Posterior vena cava (tissue), 2 donors: ENCODE measurements at places on chromosomes 4 and X. TPM values are rescaled to one million over a fixed set of nuclear protein-coding genes. Genes with fewer than 3 reads are reported as not detected.

Gene CT45A1
- total RNA-seq: not detected

Gene USP17L19
- not detected for total RNA-seq

Gene BBS7
- 21.8 TPM for total RNA-seq

Gene SLC16A2
- total RNA-seq: 11.9 TPM

Gene TKTL2
- total RNA-seq: not detected

Gene CENPVL2
- not detected for total RNA-seq

Gene TLR2
- total RNA-seq: 38.5 TPM

Gene LDB2
- 52.3 TPM for total RNA-seq

GRCh38 chr4:152999346-153000075, 63.4 kb downstream of the FHDC1 start:
- no peak for DNase-seq

DNA sequence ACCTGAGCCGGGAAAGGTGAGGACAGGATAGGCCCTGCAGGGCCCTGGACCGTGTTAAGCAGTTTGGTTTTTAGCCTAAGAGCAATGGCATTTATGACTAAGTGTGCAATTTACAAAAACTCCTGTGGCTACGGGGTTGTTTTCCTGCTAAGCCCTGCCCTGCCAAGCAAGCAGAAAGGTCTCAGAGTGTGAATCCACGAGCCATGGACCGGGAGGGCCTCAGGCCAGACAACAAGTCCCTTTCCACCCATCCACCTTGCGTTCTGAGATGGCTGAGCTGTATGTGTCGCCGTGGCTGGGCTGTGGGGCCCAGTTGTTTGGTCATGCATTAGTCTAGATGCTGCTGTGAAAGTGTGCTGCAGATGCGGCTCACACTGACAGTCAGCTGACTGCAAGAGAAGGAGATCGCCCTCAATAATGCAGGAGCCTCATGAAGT, 33.9 kb upstream of the AFAP1 start:
- DNase-seq: no peak

DNA sequence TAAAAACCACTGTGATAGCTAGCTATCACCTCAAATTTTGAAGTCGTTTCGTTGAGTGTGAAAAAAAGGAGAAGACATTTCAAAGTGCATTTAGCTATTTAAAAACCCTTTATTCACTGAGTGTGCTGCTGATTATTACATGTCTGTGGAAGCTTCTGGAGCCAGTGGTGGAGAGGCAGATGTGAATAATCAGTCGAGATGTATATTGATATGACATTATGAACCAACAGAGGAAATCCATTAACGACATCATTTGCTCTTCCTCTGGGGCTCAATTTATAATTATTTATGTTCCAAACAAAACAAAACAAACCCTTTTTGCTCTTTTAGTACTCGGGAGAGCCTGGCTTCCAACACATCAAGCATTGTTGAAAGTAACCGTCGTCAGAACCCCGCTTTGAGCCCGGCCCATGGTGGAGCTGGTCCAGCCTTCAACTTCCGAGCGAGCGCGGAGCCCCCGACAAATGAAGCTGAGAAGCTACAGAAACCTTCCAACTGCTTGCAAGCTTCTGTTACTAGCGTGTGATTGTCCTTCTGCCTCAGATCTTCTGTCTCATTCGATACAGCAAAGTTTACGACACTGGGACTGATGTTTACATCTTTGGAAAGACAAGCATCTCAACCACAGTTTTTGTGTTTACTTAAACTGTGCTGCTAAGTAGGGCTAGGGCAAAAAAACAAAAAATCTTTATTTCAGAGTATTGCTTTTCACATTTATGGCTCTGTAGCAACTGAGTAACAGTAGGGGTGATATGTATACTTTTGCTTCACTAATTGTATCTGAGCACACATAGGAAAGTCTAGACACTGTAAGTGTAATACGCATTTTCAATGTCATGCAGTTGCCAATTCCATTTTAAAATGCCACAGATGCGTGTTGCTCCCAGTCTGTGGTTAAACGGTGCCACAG, 111.9 kb downstream of the STOX2 start:
- no peak for DNase-seq

DNA sequence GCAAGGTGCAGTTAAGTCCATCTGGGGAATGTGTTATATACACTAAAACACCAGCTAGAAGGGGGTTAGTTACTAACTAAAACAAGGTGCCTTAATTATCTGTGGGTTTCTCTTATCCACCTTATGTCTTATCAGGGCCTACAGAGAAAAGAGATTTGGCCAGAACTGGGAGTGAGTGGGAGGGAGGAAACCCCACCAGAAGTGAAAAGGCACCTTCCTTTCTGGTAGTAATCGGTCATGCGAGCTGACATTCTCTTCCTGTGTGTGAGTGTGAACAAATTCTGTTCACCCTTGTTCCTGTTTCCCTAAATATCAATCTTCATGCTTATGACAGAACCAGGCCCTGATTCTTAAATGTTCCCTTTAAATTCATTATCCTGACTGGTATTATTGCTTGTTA, 43.5 kb downstream of the SRPX2 start:
- no peak for DNase-seq

GRCh38 chrX:44507292-44507691, 35.4 kb downstream of the FUNDC1 start:
- no peak for DNase-seq

GRCh38 chrX:20995829-20996228, 378.4 kb upstream of the CNKSR2 start:
- DNase-seq: no peak

DNA sequence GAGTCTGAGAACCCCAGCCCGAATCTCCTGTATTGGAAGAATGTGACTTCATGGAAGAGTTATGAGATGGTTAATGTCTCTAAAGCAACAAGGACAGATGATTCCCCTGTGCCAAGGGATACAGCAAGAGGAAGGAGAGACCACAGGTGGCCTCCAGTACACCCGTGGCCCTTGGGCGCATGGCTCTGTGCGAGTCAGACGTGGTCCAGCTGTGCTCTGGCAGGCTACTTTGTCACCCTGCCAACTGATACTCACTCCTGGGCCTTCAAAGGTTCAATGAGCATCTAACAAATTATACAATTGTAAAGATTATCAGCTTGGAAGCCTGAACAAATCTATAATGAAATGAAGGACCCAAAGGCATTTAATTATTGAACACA, 71.7 kb downstream of the NYX start:
- no peak for DNase-seq

- DNase-seq: no peak
Measured at GRCh38 chr4:102641793-102642192, 119.0 kb downstream of the MANBA start.

- DNase-seq: no peak
Measured at GRCh38 chr4:176276710-176277109, 7.7 kb upstream of the ASB5 start.

DNA sequence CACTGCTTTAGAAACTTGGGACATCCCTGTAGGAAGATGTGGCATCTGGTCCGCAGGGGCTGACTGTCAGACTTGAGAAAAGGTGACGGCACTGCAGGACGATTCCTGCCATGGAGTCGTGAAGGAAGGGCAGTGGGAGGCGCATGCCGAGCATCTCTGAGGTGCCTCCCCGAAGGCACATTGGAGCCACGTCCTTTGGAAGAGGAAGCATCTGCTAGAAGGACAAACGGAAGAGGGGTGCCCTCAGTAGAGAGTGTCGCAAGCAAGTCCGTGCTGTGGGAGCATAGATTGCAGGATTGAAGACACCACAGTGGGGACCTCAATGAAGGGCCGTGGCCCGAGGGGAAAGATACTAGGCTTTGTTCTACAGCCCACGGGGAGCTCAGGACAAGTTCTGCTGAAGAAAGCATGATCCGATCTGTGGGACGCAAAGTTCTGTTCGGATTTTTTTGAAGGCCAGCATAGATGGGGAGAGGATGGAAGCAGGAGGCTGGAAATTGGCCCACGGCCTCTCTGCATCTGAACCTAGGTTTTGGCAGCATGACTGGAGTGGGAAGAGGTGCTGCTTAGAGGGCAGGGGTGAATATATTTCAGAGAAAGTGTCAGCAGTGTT, 24.2 kb upstream of the HELT start:
- DNase-seq: no peak

DNA sequence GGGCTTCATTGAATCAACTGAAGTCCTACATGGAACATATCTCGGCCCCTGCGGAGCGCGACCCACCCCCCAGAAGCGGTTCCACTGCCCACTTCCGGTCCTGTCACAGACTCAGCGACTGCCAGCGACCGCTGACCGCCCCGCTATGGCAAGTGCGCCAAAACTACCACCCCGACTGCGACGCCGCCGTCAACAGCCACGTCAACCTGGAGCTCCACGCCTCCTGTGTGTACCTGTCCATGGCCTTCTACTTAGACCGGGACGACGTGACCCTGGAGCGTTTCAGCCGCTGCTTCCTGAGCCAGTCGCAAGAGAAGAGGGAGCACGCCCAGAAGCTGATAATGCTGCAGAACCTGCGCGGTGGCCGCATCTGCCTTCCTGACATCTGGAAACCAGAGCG, 14.8 kb upstream of the FAM47A start:
- peak; percentile 72 for DNase-seq

- no peak for DNase-seq
Measured at GRCh38 chr4:186189656-186190055, 1.7 kb upstream of the CYP4V2 start.

- DNase-seq: no peak
Measured at GRCh38 chr4:53515076-53515475, 76.2 kb downstream of the LNX1 start.

- DNase-seq: no peak
Measured at GRCh38 chr4:154998284-154998683, 210.2 kb upstream of the NPY2R start.

DNA sequence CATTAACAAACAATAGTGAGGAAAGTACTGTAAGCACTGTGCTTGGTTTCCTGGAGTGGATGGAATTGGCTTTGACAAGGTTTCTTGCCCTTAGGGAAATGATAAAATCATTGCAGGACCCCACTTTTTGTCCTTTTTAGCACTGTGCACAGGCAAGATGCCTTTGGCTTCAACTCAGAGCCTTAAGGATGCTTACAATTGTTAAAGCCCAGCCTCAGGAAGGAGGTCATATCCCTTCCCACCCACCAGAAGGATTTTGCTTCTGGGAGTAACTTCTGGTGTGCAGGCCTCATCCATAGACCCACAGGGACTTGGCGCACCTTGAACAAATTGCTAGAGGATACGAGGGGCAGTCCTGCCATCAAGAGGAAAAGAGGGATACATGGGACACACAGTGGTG, 44.5 kb downstream of the STARD8 start:
- DNase-seq: no peak

GRCh38 chrX:2697741-2698299, 6.7 kb downstream of the CD99 start:
- peak; percentile 38 for DNase-seq

DNA sequence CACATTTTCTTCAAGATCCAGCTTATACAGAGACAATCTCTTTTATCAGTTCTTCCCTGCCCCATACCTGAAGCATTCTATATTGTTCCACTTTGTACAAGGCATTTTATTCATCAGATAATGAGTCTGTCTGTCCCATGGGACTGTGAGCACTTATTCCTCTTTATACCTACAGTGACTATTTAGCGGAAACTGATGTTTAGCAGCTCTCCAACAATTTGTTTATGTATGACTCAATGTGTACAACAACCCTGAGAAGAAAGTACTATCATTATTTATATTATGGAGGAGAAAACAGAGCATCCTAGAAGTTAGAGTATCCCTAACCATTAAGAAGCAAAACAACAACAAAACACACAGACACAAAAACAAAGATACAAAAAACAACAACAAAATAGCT, 306.5 kb downstream of the PRDM5 start:
- no peak for DNase-seq

DNA sequence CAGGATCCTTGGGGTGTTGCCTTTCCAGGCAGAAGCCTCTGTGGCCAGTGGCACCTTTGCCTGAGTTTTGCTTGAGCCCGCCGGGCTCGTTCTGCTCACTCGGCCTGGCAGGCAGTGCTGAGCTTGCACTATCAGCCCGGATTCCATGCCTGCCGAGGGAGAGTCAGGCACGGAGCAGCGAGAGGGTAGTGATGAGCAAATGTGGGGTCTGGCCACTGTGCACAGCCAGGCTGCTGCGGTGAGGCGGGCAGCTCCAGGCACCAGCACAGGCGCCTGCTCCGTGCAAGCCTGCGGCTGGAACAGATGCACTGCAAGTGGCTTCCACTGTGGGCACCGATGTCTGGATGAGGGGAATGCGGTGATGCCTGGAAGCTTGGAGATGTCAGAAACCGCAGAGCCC, 619.2 kb downstream of the RAPGEF2 start:
- DNase-seq: no peak

GRCh38 chrX:40467454-40467853, 113.3 kb upstream of the ATP6AP2 start:
- DNase-seq: no peak

GRCh38 chr4:115844180-115844579, 730.8 kb upstream of the NDST4 start:
- DNase-seq: no peak

DNA sequence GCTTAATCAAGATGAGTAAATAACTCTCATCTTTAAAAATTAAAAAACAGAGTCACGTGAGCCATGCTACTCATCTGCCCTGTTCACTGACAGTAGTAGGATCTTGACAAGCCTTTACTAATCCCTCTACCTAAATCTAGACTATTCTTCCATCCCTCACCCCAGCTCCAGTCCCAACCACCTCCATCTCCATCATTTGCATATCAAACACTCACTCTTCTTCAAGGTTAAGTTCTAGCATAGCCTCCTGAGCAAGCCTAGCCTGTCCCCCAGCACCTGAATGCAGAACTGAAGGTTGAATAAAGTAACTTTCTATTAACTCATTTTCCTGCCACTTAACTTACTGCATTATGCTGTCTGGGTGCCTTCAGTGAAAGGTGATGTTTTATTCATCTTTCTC, 72.5 kb downstream of the YIPF7 start:
- DNase-seq: no peak

DNA sequence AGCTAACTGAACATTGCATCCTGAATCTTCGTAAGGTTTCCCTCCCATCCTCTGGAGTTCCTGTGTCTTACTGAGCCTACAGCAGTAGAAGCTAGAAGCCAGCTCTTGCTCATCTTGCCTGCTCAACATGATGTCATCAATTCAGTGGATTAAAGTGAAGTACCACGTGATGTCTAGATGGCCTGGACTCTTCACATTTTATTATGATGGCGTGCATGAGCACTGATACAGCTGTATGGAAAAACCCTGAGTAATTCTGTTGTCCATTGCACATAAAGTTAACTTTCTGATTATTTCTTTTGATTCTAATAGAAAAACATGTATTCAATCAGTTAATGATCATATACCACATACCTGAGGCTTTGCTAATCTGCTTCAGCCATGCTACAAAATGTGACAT, 2387.7 kb upstream of the TENM3 start:
- DNase-seq: no peak

GRCh38 chr4:137470806-137471205, 61.5 kb downstream of the PCDH18 start:
- no peak for DNase-seq

GRCh38 chr4:26319949-26320537, 771 bp upstream of the RBPJ start:
- no peak for DNase-seq

- DNase-seq: no peak
Measured at GRCh38 chrX:18210470-18210869, 10.2 kb downstream of the BEND2 start.

- DNase-seq: no peak
Measured at GRCh38 chr4:139525414-139525813, 30.6 kb downstream of the SETD7 start.
